ENCODE measurements at places on chromosomes 16 and 17.

DNA sequence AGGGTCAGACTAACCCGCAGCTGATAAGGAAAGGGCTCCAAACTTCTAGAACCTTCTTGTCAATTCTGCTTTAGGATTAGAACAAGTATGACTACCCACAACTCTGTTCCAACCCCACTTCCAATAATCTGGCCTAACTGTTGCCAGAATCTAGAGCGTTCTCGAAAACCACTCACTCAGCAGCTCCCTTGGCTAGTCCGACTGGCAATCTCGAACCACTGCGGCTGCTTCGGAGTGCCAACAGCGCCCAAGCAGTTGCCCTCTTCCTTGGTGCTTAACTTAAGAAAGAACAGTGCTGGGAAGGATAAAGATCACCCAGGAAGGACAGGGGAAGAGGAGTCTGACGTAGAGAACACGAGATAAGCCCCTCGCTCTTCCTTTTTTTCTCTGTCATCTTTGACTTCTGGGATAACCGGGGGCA is 818 bp downstream of the DNAJC7 start:
- DNase-seq: peak; percentile 52

- peak; percentile 81 for DNase-seq
Observed at GRCh38 chr16:46768809-46769208, 20.7 kb upstream of the MYLK3 start.

DNA sequence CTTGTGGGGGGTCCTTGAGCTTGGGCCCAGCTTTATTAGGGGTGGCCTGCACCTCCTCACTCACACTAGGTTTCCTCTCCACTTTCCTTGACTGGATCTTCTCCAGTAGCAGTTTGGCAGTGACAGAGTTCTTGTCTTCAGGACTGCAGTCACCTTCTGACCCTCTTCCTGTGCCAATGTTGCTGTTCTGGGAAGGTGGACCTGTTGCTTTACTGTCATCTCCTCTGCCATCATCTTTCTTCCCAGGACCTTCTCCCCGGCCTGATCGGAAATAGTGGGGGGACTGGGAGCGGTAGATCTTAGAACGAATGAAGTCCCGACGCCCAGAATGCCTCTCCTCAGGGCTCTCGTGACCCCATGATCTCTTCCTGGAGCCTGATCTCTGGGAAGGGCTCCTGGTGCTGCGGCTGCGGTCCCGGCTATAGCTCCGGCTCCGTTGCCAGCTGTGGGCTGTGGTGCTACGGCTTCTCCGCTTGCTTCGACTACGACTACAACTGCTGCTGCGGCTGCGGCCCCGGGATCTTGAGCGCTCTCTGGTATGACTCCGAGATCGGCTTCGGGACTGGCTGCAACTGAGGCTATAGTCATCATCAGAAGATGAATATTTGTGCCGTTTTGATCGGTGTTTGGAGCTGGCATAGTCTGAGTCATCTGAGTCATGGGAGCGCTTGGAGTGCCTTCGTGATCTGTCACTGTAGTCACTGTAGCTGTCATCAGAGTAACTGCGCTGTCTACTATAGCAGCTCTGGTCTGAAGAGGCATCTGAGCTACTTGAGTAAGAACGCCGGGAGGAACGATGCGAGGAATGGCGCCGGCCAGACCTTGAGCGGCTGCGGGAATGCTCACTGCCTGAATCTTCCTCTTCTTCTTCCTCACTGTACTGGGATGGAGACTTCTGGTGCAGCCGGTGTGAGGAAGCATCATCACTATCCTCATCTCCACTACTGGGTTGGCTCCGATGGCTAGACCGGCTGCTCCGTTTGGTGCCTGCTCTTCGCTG is 9.5 kb upstream of the ITGA2B start:
- DNase-seq: no peak

GRCh38 chr16:52499060-52499440 is 47.9 kb downstream of the TOX3 start:
- no peak for DNase-seq

DNA sequence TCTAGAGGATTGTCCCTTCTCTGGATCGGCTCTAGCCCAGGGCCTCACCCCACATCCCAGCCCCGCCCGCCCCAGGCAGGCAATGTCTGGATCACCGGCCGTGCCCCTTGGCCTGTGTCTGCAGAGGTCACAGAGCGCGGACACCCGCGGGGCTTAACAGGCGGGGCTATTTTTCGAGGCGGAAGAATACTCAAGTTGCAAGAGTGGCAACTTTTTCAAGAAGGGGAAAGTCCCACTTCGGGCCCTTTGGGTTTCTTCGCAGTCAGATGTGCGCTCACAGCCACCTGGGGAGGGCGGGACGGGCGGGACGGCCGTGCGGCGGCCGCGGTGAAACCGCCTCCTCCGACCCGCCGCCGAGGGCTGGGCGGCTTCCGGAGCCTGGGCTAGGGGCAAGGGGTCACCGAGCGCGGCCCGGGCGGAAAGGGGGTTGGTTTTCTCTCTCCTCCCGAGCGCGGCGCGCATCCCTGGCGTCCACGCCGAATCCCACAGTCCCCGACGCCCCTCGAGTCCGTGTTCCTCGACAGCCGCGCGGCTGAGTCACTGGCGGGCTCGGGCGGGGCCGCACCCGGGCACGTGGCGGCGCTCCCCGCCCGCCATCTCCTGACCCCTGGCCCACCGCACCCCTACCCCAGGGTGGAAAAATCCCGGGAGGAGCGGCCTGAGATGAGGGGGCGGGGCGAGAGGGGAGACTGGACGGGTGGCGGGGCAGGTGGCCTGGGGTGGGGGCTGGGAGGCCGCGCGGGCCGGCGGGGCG is 1.2 kb upstream of the PFN1 start:
- DNase-seq: peak; percentile 65

GRCh38 chr17:37605813-37606505 is 3.3 kb downstream of the SYNRG start:
- no peak for DNase-seq

- DNase-seq: peak; percentile 70
Observed at GRCh38 chr17:4229627-4230541, 33.9 kb downstream of the ANKFY1 start.

- DNase-seq: no peak
Observed at GRCh38 chr17:28843816-28844148, 1.2 kb upstream of the FAM222B start.

GRCh38 chr17:17022011-17022410 is 20.2 kb upstream of the MPRIP start:
- no peak for DNase-seq

DNA sequence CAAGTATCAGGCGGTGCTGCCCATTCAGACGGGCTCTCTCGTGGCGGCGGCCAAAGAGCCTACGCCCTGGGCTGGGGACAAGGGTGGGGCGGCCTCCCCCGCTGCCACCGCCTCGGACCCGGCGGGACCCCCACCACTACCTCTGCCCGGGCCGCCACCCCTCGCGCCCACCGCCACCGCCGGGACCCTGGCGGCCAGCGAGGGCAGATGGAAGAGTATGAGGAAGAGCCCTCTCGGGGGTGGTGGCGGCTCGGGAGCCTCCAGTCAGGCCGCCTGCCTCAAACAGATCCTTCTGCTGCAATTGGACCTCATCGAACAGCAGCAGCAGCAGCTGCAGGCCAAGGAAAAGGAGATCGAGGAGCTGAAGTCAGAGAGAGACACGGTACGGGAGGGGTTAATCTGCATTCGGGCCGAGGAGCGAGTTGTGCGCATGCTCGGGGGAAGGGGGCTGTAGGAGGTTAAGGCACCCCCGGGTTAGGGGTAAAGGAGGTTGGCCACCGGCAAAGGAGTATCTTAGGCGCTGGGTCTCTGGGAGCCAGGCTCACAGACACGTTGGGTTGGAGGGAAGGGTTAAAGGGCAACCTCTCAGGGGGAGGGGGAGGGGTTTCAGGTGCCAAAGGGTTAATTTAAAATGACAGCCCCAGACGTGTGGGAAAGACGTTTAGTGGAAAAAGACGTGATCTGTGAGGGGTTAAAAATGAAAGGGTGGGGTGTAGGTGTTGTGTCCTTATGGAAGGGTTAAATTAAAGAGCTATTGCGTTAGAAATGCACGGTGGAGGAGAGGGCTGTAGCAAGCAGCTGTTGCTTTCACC is 1.4 kb downstream of the MSL1 start:
- DNase-seq: peak; percentile 58

DNA sequence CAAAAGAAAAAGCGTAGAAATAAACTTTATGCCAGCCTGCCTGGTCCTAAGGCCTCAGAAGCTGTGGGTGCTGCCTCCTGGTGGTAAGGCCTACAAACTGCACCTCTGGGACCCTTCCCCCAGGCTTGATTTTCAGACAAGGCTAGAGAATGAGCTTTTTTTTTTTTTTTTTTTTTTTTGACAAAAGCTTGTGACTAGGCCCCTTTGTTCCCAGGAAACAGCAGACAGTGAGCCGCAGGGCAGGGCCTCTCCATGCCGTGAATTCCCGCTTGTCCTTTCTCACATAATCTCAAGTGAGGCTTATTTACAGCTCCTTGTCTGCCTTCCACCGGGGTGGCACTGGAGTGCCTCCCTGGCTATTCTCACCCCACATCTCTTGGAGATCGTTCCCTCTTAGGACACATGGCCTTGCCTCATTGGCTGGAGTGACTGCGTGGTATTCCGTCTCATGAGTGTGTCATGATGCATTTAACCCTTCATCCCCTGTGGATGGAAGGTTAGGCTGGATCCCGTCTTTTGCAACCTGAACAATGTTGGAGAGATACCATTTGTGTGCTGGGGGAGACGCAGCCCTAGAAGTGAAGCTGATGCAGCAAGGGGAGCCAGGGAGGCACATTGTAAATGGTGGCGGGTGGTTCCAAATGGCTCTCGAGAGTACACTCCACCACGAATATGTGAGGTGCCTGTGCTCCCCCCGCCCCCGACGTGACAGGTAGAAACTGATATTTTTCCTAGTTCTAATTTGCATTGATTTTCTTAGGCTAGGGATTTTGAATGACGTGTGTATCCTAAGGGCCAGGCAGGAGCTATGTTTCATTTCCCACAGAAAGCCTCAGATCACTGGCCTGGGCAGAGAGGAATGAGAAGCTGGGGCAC is 49.6 kb downstream of the USP22 start:
- no peak for DNase-seq

- no peak for DNase-seq
Observed at GRCh38 chr17:59550703-59551102, 14.7 kb upstream of the DHX40 start.

DNA sequence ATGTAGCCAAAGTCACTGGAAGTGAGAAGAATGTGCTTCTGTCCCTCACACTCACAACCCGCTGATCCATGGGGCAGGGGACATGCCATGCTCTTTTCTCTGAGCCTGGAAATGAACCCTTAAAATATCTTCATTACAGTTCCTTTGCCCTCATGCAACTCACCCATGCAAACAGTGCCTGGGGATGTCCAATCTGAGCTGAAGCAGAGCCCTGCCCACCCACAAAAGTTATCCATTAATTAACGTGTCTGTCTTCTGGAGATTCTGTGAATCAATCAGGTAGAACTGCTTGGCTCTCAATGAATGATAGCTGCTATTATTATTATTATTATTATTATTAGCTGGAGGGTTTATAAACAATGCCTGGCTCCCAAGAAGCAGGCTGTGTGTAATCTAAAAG is 133.7 kb downstream of the USP31 start:
- DNase-seq: no peak

DNA sequence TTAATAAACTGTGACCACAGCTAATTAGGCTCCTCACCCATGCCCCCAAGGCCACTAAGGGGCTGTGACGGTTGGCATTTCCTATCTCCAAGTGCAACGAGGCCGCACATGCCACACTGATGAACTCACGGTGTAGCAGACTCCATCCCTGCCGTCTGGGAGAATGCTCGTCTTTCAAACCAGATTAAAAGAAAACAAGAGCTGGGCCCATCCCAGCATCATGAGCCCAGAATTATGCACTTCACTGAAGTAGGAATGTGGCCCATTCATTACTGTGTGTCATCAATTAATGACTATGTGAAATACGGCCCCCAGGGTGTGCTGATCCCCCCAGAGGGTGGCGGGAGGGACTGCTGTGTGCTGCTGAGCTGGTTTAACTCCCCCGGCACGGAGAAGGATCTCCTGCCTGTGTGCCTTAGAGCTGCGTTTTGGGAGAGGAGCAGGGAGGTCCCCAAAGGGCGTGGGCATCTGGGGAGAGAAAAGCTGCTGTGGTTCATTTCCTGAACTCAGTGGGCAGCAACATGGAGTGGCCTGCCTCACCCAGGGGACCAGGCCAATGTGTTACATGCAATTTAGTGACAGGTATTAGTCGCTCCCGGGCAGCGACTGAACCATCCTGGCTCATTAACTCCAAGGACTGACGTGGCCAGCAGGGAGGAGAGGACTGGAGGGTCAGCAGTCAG is 194.5 kb downstream of the FOXL1 start:
- DNase-seq: no peak

DNA sequence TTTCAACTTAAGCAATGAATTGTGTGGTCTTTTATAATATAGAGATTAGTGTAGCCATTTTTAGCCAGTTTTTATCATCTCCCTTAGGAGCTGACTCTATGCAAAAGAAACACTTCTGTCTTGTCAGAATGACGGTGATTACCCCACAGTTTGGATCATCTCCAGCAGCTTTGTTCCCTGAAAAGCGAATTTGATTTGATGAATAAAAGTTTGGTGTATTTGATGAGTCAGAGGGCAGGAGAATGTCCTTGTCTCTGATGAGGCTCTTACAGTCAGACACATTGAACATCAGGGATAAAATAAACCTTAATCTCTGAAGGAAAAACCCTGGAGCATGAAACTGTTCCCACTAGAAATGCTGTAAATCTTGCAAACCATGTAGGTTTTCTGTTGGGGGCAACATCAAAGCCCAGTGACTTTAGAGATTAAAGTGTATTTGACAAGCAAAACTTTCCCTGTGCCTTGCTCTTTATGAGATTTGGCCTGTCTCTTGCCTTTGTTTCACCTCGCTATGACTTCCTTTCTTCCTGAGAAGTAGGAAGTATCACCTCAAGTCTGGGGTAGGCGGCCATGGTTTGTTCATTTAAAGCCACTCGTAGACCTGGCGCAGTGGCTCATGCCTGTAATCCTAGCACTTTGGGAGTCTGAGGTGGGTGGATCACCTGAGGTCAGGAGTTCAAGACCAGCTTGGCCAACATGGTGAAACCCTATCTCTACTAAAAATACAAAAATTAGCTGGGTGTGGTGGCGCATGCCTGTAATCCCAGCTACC is 209.3 kb downstream of the FTO start:
- no peak for DNase-seq

GRCh38 chr16:4110065-4110464 is 6.2 kb downstream of the ADCY9 start:
- no peak for DNase-seq

DNA sequence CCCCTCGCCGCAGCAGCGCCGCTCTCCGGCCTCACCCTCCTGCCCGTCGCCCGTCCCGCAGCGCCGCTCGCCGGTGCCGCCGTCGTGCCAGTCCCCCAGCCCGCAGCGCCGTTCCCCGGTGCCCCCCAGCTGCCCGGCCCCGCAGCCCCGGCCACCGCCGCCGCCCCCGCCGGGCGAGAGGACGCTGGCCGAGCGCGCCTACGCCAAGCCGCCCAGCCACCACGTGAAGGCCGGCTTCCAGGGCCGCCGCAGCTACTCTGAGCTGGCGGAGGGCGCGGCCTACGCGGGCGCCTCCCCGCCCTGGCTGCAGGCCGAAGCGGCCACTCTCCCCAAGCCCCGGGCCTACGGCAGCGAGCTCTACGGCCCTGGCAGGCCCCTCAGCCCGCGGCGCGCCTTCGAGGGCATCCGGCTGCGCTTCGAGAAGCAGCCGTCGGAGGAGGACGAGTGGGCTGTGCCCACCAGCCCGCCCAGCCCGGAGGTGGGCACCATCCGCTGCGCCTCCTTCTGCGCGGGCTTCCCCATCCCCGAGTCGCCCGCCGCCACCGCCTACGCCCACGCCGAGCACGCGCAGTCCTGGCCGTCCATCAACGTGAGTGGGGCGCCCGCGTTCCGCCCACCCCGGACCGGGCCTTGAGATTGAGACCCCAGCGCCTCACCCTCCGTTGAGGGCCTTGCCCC is 15.0 kb downstream of the TBKBP1 start:
- no peak for DNase-seq
